NCI-H146 (cell line): ENCODE measurements at places on chromosomes 12 and 14.

DNA sequence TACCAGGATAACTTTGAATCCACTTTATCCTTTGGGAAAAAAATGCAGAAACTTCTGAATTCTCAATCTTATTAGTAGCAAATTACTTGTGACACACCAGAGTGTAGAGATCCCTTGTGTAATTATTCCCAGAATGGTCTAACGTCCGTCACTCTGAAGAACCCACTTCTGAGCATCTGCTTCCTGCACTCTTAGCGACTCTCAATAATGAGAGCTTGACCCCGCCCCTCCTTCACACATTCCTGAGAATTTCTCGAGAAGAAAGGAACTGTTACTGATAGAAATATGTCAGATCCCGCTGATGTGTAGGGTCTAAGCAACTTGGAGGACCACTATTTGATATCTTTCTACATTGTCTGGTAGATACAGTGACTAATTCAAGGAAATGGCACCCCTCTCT is 218.3 kb upstream of the PDZRN4 start:
- no peak for DNase-seq

DNA sequence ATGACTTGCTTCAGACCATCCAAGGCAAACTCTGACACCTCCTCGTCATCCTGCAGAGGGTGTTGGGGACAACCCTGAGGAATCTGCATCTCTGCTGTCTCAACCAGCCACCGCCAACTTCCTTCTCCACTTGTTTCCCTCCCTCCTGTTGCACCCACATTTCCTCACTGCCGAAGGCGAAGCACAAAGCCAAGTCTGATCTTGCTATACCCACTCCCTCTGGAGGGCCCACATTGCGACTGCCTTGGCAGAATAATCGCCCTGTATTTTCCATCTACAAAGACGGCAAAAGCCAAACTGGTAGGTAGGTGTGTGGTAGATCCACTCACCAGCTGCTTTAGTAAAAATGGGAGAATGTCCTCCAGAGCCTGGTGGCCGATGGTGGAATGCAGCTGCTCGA is 21.8 kb upstream of the RAB35 start:
- no peak for DNase-seq

- DNase-seq: no peak
Observed at GRCh38 chr12:47017901-47018475, 61.4 kb upstream of the PCED1B start.

DNA sequence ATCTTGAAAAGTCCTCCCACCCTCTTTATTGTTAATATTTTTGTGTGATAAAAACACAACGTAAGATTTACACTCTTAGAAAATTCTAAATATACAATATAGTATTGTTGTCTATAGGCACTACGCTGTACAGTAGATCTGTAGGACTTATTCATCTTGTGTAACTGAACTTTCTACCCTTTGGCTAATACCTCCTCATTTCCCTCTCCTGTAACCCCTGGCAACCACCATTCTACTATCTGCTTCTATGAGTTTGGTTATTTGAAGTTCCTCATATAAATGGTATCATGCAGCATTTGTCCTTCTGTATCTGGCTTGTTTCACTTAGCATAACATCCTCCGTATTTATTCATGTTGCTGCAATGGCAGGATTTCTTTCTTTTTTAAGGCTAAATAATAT is 5.2 kb upstream of the CLEC9A start:
- no peak for DNase-seq

- no peak for DNase-seq
Observed at GRCh38 chr12:123648401-123648800, 14.8 kb downstream of the GTF2H3 start.

DNA sequence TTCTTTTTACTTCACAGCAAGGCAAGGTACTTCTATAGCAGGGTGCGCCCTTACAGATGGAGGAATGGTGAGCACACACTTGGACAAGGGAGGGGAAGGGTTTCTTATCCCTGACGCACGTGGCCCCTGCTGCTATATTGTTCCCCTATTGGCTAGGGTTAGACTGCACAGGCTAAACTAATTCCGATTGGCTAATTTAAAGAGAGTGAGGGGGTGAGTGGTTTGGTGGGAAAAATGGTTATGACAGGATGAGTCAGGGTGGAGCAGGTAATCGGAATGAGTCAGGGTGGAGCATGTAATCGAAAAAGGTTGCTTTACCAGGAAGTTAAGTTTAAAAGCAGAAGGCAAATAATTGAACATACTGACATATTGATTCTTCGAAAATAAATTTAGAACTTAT is 23.7 kb upstream of the RAB21 start:
- no peak for DNase-seq

- DNase-seq: no peak
Observed at GRCh38 chr14:26344596-26344995, 253.2 kb downstream of the NOVA1 start.

GRCh38 chr12:89363084-89363483 is 10.8 kb upstream of the DUSP6 start:
- DNase-seq: no peak

- DNase-seq: no peak
Observed at GRCh38 chr14:78978896-78979295, 808.7 kb downstream of the NRXN3 start.

DNA sequence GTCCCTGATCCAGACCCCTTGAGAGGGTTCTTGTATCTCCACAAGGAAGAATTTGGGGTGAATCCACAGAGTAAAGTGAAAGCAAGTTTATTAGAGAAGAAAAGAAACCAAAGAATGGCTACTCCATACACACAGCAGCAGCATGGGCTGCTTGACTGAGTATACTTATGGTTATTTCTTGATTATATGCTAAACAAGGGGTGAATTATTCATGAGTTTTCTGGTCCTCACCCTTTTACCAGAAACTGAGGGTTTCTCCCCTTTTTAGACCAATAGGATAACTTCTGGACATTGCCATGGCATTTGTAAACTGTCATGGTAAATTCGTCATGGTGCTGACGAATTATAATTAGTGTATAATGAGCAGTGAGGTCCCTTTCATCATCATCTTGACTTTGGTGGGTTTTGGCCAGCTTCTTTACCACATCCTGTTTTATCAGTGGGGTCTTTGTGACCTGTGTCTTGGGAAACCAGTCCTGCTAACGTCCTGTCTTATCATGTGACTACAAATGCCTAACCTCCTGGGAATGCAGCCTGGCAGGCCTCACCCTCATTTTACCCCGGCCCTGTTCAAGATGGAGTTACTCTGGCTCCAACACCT is 121.9 kb downstream of the SPTSSA start:
- no peak for DNase-seq

DNA sequence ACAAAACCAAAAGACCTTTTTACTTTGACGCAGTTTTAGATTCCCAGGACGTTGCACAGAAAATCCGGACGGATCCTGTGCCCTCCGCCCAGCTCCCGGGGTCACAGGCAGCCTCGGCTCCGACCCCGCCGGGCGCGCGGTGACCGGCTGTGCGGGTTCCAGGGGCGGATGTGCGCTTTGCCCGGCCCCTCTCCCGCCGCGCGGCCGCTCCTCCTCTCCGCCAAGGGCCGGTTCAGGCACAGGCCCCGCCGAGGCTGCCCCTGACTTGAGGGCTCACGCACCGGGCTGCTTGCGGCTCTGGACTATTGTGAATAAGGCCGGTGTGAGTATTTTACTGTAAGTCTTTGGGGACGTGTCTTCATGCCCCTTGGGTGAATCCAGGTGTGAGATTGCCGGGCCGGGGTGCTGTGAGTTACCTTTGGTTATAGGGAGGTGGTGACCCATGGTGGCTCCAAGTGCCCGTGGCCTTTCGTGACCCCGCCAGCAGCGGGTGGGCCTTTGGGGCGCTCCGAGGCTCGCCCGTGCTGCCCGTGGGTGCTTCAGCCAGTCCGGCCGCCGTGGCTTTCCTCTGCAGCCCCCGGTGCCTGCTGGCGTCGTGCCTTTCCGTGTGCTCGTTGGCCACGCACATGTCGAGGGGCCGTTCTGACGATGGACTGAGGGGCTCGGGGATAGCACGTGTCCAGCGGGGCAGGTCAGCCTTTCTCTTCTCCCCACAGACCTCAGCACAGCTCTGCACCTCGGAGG is 45.9 kb downstream of the NOC4L start:
- DNase-seq: no peak

DNA sequence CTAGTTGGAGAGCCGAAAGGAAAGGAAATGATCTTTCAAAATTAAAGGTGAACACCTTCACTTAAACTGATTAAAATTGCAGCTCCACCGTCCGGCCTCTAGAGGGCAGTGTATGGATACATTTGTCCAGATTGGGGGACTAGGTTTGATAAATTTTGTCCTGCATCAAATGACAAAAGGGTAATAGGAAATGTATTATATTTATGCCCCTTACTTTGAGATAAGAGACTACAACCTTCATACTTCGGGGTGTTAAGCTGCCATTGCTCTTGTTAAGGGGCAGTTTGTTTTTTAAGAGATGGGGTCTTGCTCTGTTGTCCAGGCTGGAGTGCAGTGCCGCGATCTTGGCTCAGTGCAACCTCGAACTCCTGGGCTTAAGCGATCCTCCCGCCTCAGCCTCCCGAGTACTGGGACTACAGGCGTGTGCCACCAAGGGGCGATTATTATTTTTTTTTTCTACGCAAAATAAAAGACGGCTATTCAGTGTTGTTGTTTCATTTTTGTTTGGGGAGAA is 818 bp upstream of the SUOX start:
- DNase-seq: peak; percentile 73

DNA sequence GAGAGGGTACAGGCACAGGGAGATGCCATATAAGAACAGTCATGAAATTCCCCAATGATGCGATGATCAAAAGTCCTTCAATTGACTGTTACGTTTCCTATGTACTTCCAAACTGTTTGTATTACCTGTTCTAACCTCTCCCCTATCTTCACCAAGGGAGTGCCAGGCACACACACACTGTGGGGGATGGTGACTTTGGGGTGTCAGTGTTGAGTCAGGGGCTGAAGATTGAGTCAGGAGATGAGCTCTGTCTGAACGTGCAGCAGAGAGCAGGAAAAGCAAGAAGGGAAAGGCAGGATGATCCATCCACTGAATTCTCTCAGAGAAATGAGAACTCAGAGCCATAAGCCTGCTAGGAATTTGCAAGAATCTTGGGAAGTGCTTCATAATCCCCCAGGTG is 153.4 kb downstream of the EFCAB11 start:
- no peak for DNase-seq

GRCh38 chr12:45518291-45519235 is 210.9 kb upstream of the ARID2 start:
- DNase-seq: no peak

- DNase-seq: peak; percentile 47
Observed at GRCh38 chr12:118188690-118189371, 52.9 kb downstream of the PEBP1 start.

- no peak for DNase-seq
Observed at GRCh38 chr14:27605282-27605681, 1007.4 kb upstream of the NOVA1 start.

GRCh38 chr12:45433441-45433868 is 217.6 kb downstream of the ANO6 start:
- no peak for DNase-seq

DNA sequence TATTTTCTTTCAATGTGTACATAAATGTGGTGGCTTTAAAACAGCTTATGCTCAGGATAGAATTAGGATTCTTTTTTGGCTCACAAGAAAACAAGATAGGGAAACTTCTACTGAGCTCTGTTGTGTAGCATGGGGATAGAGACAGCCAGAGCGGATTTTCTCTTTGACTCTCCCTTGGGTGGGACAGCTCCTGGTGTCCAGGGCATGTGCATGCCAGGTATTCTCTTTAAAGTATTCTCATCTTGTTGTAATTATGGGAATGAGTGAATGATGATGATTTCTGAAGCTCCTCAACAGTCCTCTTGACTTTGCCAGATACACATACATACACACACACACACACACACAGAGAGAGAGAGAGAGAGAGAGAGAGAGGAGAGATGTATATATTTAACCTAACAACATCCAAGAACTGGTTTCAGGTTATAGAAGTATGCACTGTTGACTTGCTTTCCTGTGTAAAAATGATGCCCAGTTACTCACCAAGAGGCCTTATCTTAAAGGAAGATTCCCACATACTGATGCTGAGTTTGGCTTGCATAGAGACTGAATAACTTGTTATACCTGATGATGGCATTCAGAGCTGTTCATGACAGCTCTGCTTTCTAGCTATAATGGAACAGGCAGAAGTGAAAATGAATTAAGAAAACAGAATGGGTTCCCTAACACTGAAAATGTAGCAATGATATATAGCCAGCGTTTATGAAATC is 387.5 kb downstream of the EGLN3 start:
- DNase-seq: no peak

GRCh38 chr14:25622763-25623162 is 572.8 kb upstream of the STXBP6 start:
- DNase-seq: no peak
